ENCODE measurements at places on chromosomes 1 and 21.
A peak's percentile ranks its signal among the peaks of the same experiment; 100 is the strongest.

DNA sequence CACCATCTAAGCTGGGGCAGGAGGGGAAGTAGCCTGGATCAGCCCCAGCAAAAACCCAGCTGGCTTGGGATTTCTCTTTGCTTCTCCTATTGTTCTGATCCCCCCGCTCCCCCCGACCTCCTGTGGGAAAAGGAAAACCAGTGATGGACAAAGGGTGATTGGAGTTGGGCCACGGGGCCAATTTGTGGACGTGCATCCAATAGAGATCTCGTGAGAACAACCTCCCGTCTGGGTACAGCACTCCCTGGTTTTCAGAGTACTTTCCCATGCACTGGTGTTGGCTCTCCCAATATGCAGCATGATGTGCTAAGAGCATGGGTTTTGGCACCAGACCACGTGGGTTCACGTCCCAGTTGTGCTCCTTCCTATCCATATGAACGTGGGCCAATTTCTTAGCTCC, 9.0 kb downstream of the BLACAT1 start:
- ATAC-seq = no peak

DNA sequence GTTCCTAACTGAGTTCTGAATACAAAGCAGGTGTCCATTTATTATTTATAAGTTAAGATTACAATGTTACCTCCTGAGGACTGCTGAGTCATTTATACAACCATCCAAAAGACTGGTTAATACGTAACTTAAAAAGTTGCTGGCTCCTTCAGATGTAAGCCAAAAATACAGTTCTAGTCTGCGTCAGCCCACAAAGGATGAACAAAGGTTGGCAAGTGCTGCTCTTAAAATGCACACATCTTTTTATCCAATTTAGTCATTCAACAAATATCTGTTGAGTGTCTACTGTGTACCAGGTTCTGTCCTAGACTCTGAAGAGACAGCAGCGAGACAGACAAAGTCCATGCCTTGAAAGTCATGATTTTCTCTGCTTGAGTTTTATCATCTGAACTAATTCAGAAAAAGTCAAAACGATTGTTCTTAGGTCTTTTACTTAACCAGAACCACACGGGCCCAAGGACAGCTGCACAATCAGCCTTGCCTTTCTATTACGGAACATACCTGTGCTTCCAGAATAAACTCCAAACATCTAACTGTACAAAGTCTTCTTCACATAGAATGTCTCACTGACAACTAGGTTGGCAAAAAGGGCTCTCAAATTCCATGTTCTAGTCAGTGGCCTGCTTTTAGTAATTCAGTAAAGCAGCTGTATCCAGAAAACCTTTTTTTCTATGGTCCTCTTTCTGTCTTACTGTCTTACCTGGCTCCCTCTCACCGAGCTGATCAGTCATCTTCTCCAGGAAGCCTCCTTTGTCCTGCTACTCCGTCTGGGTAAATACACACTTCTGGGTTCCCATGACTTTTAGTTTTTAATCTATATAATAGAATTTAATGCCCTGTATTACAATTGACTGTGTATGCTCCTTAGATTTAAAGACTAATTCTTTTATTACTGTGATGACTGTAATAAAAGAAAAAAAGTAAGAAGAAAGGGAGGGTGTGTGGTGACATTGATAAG, 15.5 kb upstream of the CNN3 start:
- ATAC-seq = no peak

DNA sequence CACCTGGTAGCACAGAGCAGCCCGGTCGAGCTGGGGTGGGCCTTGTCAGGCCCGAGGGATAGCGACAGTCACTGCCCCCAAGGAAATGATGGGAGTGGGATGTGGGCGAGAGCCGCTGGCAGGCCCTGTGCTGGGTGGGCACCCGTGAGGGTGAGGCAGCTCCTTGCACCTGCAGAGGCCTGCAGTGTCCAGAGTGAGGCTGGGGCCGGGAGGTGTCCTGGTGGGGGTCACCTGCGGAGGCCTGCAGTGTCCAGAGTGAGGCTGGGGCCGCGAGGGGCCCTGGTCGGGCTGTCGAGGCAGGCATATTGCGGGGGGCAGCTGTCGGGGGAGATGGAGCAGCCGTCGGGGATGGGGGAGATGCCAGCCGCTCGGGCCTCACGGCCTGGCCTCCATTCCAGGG, 49.5 kb downstream of the SLC19A1 start:
- no peak for ATAC-seq

DNA sequence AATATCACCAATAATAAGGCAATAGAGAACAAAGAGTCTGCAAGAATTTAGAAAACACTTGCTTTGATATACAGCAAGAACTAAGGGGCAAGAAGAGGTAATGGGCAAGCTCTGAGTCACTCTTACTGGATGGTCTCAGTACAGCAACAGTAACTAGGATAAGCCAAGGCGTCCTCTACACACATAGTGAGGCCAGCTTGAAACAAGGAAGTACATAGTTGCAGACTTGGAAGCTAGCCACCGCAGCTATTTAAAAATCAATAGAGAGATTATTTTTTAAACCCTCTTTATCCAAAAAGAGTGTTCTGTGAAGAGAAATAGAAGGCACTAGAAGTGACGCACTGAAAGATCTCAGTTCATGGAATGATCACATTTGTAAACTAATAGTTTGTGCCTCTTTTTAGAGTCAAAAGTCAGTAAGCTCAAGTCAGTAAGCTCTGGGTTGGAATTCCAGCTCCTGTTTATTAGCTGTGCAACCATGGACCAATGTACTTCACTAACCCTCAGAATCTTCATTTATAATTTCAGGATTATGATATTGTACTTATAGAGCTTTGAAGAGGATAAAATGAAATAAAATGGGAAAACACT, 118.6 kb downstream of the AKT3 start:
- ATAC-seq = no peak

DNA sequence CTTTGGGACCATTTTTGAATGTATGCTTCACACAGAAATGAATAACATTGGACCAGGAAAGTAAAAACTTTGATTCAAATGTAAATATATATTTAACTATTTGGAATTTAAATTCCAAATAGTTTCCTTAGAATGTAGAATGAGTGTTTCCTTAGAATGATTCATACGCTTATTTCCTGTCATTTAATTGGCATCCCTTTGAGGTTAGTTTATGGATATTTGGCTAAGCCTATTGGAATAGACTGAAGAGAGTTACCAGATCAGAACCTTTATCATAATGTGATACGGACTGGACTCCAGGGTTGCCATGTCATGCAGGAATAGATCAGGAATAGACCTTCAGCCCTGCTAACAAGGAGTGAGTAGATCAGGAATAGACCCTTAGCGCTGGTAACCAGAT, 133.1 kb downstream of the TNNI3K start:
- no peak for ATAC-seq

DNA sequence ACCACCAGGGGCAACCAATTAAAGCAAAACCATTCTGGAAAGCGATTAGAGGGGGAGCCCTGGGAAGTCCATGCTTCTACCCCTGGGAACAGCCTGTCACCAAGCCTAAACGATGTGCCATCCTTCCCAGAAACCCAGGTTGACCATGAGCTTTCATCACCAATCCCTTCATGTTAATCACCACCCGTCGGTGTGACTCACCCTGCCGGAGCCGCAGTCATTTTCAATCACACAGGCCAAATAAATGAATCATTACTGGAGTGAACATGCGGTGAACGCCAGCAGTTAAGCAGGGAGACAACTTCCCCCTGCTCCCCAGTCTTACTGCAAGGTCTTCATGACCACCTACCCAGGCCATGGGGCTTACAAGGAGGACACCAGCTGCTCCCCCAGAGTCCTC, 308.8 kb downstream of the AJAP1 start:
- no peak for ATAC-seq

- no peak for ATAC-seq
Observed at GRCh38 chr1:48405400-48405799, 66.6 kb downstream of the SPATA6 start.

DNA sequence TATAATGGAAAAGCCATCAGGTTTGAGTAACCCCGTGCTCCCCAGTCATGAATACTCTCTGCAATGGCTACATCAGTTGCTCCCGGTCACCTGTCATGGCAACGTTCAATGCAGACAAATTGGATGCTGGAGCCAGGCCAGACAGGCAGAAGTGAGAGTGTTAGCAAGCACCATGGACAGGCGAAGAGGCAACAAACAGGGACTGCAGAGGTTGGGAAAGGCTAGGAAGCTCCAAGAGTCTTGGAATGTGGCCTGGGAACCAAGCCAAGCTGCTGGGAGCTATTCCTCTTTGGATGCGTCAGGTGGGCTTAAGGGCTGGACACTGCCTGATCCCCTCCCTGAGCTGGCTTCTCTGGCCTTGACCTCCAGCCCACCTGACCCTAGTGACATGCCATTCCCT, 102.9 kb downstream of the ACTL8 start:
- no peak for ATAC-seq

DNA sequence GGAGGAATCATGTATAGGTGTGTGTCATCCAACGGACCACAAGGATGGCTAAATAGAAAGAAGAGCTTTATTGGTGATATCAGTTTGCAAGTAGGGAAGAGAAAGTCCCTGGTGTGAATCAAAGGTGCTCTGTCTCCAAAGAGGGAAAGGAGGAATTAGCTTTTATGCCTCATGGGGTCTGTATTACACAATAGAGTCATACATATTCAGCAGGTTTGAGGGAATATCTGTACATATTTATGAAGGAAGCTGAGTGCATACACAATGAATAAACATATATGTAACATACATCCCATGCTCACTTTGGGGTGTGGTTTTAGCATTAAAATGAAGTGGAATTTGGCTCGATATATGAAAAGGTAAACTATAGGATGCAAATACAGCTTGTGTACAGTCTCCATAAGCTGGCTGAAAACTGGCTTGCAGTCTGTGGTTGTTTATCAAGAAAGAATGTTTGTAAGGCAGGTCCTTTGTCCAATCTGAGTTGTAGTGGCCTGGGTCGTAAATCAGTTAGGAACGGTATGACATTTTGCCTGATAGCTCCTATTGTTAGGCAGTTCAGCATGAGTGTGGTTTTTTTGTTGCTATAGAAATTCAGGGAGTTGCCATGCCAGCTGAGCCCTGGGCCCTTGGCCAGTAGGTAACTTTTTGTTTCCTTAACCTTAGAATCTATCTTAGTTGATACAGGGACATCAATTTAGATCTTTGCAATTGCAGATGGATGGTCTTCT, 198.0 kb upstream of the ZP4 start:
- ATAC-seq = no peak

GRCh38 chr1:77830946-77831345, 51.5 kb downstream of the MIGA1 start:
- ATAC-seq = no peak

DNA sequence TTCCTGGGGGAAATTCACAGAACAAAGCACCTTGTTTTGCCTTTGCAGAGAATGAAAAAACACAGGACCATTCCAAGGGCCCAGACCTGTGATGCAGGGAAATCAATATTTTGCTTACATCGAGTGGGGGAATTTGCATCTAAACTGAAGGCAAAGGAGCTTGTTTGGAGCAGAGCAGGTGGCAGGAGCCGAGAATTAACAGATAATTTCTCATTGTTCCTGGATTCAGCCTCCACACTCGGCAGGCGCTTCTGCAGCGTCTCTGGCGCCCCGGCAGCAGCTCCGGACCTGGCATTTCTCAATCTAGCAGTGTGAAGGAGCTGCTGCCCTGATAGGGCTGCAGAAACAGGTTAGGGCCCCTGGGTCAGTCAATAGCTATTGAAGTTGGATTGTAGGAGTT, 2.0 kb upstream of the SYT6 start:
- ATAC-seq = no peak

- ATAC-seq = no peak
Observed at GRCh38 chr21:40471103-40471502, 375.9 kb downstream of the DSCAM start.

GRCh38 chr1:112342558-112342957, 53.5 kb upstream of the CTTNBP2NL start:
- ATAC-seq = no peak

- no peak for ATAC-seq
Observed at GRCh38 chr1:21749109-21749508, 33.8 kb downstream of the USP48 start.

- no peak for ATAC-seq
Observed at GRCh38 chr1:208724079-208724478, 479.9 kb upstream of the PLXNA2 start.

DNA sequence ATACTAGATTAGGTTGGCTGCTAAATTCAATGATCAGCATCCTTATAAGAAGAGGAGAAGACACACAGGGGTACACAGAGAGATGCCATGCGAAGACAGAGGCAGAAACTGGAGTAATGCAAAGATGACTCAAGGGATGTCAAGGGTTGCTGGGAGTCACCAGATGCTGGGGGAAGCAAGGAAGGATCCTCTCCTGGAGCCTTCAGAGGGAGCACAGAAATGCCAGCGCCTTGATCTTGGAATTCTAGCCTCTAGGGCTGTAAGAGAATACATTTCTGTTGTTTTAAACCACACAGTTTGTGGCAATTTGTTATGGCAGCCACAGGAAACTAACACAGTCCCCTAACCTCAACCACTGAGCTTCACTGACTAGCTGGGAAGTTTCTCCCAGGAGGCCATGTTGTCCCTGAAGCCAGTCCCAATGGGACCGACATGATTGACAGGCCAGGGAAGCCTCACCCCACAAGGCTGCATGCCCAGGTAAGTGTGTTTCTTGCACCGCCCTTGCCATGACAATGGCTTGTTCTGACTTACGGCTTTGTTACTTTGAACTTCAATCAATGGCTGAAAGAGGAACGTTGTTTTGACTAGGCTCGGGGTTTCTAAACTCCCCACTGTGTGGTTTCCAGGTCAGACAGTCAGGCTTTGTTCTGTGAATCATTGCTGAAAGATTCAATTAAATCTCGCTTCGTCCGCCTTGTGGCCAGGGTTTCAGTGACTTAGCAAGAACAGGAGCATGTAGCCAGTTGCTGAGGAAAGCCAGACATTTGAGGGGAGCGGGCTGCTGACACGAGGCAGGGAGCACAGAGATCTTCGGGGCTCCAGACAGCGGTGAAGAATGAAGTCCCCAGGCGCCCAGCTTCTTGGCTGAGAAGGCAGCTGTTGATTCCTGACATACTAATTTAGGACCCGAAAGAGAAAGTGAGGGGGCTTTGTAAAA, 62.3 kb downstream of the RUNX1 start:
- ATAC-seq = peak; percentile 61

DNA sequence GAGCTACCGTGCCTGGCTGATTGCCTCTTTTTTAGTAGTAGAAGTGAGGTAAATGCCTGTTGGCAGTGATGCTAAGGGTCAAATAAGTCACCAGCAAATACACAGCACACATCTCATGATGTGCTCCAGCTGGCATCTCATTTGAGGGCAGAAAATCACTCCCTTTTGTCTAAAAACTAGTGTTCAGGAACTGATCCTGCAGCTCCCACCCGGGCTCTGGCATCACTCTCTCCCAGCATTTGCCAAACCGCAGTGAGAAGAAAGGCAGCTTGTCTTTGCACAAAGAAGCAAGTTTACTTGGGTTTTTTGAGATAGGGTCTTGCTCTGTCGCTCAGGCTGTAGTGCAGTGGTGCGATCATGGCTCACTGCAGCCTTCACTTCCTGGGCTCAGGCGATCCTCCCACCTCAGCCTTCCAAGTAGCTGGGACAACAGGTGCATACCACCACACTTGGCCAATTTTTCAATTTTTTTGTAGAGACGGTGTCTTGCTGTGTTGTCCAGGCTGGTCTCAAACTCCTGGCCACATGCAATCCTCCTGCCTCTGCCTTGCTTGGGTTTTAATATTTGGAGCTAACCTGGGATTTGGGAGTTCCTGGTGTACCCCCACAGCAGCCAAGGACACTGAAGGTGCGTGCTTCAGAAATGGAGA, 4.1 kb downstream of the RBP7 start:
- ATAC-seq = no peak

GRCh38 chr1:29527314-29528004, 291.1 kb downstream of the PTPRU start:
- ATAC-seq = no peak

GRCh38 chr1:219296430-219297355, 123.0 kb downstream of the LYPLAL1 start:
- ATAC-seq = no peak

GRCh38 chr1:111274653-111275052, 16.0 kb upstream of the CHIA start:
- peak; percentile 84 for ATAC-seq

- ATAC-seq = no peak
Observed at GRCh38 chr1:180053594-180054567, 99.3 kb downstream of the CEP350 start.
